ENCODE measurements at places on chromosomes 4 and X. TPM values are rescaled to one million over a fixed set of nuclear protein-coding genes. Genes with fewer than 3 reads are reported as not detected.

SLITRK4 gene
- total RNA-seq = 0.32 TPM

NXT2 gene
- total RNA-seq = 8.5 TPM

CFAP99 gene
- 0.28 TPM for total RNA-seq

MAGED4B gene
- 1.8 TPM for total RNA-seq

DDIT4L gene
- 0.56 TPM for total RNA-seq

SMR3B gene
- total RNA-seq = not detected

CCKAR gene
- not detected for total RNA-seq

Data from esophagus mucosa (tissue), 1 donor.